Cerebellar cortex (tissue), 1 donor: ENCODE measurements at places on chromosomes 16 and 17.

GRCh38 chr16:9097266-9098219 lies 6.1 kb downstream of the HAPSTR1 start:
- DNase-seq: no peak

- no peak for DNase-seq
These were observed 601.7 kb downstream of the MAF start for GRCh38 chr16:78998879-78999278.

DNA sequence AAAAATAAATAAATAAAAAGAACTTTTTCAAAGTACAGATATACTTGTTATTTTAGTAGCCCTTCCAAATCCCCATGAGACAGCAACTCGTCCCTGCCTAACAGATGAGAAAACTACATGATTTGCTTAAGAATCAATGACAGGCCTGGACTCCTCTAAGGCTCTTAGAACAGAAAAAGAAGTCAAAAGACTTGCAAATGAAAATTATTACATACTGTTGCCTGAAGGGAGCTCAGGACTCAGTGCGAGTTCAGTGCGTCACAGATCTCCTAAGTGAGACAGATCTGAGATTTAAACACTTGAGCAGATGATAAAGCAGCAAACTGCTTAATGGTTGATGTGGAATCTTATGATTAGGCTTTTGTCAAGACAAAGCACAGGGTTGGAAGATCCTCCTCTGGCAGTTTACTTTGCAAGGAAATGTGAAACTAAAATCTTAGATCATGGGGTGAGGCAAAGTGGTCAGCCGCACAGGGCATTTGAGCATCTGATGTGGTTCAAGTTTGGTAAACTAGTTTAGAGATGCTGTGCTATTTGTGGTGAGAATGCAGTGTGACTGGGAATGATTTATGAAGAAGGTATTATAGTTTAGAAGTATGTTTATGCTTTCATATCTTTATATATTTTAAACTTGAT lies 138.1 kb downstream of the TRIM37 start:
- no peak for DNase-seq

DNA sequence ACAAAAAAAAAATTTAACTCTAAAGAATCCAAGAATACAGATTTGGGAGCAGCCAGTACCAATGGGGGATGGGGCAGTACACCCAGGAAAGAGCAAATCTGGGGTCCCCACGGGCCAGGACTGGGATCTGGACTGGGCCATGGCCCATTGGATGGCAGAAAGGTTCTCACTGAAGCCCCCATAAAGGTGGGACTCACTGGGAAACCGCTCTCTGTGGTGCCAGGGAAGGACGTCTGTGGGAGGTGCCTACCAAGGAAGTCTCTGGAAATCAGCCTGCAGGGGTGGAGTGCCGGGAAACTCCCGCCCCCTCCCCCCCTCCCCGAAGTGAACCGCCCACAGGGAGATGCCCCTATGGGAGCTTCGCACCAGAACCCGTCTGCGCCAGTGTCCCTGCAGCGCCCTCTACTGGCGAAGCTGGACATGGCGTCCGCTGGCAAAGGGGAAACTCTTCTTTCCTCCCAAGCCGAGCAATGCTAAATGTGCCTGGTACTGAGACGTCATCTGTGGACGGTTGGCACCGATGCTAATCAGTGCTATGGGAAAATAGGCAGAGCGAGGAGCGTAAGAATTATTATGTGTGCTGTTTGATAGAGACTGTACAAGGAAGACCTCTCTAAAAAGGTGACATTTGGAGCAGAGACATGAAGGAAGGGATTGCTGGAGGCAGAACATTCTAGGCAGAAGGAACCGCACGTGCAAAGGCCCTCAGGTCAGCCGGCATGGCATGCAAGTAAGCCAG lies 671.1 kb downstream of the WWOX start:
- peak; percentile 44 for DNase-seq
